ENCODE measurements at places on chromosomes 11 and 22.

DNA sequence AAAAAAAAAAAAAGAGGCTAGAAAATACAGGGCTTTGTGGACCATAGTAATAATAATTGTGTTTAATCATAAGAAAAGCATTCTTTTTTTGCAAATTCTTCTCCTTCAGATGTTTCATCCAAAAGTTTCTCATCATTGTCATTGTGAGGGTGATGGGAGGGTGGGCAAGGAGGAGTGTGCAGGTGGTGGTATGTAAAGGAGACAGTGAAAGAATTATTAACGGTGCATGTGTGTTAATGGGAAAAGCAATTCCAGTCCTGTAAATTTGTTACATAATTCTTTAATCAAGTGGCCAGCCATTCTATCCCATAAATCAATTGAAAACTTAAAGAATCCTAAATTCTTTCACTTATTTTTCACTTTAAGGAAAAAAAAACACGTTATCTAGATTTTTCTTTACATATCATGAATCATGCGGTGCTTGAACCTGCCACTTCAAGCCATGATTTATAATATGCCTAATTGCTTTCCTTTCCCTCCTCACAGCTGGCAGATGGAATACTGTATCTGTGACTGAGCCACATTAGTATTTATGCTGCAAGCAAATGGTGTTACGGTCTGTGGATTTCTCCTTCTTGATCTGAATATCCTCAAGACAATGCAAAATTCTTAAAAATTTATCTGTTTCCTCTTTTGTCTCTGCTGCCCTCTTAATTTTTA is 318.5 kb downstream of the JRKL start:
- DNase-seq, result no peak

GRCh38 chr11:9609841-9610240 is 36.4 kb downstream of the WEE1 start:
- DNase-seq, result no peak

- no peak for DNase-seq
Measured at GRCh38 chr11:111776398-111777093, 10.4 kb upstream of the PPP2R1B start.

GRCh38 chr11:574632-575312 is 1.5 kb upstream of the PHRF1 start:
- DNase-seq, result no peak

DNA sequence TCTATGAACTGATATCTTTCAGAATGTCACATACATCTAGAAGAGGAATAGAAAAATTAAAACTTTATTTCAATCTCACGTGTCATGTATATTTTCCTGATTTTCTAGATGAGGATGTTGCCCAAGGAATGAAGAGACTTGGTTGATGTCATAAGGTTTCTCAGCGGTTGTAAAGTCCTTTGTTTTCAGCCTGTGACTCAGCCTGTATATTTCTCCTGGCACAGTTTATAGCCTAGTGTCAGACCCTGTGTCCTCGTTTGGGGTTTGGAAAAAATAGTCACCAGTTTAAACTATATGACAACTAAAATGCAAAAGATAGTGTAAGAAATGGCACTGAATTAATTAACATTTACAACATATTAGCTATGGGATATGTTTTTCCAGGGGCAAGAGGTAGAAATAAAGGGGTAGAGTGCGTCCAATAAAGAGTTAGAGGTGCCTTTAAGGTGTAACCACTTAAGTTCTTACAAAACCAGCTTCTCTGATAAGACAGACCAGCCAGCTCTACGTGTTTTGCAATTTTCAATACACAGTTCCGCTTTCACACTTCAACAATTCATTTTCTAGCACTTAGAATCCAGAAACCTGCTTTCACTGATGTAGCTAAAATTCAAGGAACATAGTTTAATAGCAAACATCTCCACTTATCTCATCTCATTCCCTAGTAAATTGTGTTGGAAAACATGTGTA is 1432.6 kb upstream of the TENM4 start:
- no peak for DNase-seq

- no peak for DNase-seq
Measured at GRCh38 chr11:9643751-9644150, 20.1 kb upstream of the SWAP70 start.

GRCh38 chr11:28393348-28393747 is 285.2 kb downstream of the METTL15 start:
- no peak for DNase-seq

DNA sequence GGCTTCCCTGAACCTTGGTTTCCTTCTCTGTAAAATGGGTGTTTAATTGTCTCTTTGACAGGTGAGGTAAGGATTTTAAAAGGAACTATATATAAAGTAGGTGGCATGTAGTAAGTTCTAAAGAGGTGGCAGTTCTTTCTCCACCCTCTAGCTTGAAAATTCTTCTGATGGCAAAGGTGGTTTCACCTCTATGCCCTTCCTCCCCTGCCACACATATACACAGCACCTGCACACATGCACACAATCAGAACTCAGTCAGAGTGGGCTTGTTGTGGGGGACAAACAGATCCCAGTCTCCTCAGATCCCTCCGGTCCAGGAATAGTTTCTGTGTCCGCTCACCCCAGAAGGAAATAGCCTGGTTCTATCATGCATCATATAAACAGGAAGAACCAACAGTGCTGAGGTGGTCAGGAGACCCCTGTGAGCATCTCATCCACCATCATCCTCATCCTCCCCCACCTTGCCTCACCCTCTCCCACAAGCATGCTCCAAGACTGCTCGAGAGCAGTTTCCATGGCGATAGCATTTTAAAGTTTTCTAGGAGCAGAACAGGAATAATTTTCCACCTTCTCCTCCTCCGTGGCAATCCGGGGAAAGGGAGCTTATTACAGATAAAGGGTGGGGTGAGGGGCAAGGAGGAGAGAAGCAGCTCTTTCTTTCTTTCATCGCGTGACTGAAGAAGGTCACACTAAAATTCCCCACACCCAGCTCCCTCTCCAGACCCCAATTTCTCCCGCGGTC is 123.6 kb downstream of the CHST1 start:
- no peak for DNase-seq

DNA sequence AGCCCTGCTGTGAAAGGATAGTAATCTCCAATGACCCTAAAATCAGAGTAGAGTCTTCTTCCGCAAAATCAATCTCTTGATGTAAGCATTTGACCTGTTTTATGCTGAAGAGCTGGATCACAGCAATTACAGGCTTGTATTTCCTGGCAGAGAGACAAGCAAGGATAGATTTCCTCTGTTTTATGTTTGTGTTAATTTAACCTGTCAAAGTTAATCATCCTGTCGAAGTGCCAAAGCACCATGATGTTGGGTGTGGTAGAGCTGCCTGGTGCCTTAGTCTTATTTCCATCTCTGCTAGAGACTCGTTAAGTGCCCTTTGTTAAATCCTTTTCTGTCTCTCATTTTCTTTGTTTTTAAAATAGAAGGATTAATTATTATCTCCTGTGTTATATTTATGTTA is 248.1 kb downstream of the CNTN5 start:
- DNase-seq, result no peak

- DNase-seq, result no peak
Measured at GRCh38 chr22:20413217-20414058, 19.5 kb downstream of the ZNF74 start.

- no peak for DNase-seq
Measured at GRCh38 chr11:128484172-128484571, 103.2 kb downstream of the ETS1 start.

GRCh38 chr11:130156108-130157022 is 3.2 kb upstream of the ST14 start:
- DNase-seq, result no peak

GRCh38 chr22:36204001-36204631 is 2.5 kb upstream of the APOL4 start:
- no peak for DNase-seq

DNA sequence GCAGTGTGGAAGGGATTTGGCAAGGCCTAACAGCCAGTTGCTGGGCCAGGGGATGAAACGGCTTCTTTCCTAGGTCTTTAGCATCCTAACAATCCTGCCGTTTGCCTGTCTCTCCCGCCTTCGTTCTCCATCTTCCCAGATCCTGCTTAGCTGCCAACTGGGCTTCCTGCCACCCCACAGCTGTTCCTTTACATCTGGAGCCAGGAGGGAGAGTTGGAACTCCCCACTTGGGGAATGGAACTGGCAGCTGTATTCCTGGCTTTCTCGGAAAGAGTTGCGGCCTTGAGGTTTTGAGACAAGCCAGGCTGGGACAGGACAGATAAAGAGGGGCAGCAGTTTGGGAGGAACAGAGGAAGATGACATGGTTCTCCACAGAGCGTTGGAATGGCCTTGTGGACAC is 59.6 kb downstream of the ST3GAL4 start:
- DNase-seq, result no peak

DNA sequence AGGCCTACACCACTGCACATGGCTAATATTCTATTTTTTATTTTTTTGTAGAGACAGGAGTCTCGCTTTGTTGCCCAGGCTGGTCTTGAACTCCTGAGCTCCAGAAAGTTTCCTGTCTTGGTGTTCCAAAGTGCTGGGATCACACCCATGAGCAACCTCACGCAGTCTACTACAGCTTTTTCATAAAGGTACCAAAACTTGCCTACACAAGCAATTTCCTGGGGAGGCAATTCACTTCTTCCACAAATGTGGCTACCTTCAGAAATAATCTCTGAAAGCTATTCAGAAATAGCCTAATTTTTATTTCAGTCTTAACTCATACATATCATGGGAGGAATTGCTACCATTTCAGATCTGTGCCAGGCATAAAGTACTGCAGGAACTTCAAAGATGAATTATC is 11.4 kb downstream of the SLC35F2 start:
- no peak for DNase-seq

DNA sequence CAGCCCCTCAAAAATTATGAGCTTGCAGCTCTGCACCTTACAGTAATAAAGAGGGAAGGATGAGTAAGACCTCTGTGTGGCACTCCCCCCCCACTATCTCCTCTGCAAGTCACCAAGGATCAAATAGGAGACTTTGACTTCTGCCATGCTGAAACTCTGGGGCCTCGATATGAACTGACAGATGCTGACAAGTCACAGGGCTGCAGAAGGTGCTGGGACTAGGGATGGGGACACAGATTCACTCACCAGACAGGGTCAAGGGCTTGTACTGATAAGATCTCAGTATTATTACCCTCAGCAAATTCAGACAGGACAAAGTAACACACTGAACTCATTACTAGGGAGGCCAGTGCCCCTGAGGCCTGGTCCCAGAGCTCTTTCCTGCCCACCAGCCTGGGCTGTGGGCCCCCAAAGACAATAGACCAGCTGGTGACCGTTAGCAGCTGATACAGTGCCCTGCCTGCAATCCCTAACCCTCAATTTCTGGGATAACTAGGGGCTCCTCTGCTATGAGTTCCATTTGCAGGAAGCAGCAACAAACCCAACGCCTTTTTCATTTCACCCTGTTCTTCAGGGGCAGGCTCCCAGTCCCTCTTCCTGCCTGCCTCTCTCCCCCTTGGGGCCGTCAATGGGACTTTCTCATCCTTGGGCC is 20.1 kb downstream of the TMPRSS13 start:
- no peak for DNase-seq

DNA sequence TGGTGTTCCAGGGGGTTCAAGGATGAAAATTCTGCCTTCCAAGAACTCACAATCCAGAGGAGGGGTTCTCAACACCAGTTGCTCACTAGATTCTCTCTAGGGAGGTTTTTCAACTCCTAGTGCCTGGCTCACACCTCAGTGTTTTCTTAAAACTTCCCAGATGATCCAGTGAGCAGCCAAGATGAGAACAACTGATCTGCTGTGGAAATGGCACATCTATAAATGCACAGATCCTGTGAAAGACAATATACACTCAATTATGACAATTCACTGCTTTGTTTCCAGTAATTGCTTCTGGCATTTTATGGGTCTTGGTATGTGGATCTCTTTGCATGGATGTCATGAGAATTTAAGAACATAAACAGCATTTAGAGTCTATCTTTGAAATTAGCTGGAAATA is 45.2 kb upstream of the PRSS23 start:
- DNase-seq, result no peak

DNA sequence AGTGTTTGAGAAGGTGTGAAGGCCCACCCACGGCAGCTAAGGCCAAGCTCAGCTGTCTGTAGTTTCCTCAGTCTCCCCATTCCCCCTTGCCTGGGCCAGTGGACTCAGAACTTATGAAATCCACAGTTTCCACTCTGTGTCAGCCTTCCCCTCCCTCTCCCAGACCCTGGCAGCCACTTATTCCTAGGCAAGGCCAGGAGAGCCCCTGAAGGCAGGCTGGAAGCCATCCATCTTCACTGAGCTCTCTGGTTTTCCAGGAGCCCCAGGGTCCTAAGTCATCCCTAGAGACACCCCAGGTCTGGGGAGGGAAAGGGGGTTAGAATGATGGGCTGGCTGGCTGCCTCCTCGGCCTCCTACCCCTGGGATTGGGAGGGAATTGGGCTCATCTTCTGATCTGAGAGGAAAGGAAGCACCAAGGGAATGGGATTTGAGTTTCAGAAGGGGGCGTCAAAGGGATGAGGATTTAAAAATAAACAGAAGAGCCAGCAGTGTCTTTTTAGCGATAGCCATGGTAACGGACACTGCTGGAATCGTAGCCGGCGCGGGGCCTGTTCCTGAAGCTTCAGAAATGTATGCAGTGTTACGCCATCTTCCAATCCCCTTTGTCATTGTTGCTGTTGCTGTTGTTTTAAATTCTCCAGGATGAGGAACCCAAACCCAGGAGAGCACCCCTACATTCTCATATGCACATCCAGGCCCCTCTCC is 561.1 kb upstream of the CADM1 start:
- no peak for DNase-seq

DNA sequence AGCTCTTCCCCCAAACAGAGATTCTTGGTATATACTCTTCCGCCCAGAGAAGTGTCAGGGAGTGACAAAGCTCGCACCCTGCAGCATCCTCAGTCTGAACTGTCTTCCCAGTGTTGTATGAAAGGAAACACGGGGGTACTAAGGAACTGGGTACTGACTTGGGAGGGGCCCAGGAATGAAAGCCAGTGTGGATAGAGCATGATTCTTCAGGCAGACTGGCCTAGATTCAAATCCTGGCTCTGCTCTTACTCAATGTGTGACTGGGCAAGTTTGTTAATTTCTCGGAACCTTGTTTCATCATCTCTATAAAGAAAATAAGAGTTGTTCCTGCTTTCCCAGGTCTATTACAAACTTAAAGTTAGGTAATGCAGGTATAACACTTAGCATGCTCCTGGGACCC is 266.0 kb upstream of the NARS2 start:
- no peak for DNase-seq

- DNase-seq, result no peak
Measured at GRCh38 chr22:47337161-47337621, 574.7 kb downstream of the TBC1D22A start.

DNA sequence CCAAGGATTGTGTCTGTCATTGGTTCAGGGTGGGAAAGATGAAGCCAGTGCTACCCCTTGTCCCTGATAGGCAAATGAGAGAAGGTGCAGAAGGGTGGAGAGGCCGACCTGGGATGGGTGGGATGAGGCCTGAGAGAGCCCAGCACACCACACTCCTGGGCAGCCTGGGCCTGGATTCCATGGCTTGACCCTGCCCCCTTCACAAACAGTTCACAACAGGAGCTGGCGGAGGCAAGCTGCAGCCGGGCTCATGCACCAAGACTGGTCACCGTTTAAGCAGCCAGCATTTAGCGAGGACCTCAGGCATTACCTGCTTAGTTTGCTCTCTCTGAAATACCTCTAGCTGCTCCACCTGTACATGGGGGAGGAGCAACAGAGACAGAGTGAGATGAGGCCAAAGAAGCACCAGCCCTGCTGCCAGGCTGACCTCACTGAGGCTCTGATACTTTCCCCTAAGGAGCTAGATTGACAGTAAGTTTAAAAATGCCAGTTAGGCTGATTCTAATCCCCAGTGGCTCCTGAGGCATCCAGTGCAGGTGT is 13.5 kb downstream of the IL18BP start:
- DNase-seq, result no peak

- DNase-seq, result no peak
Measured at GRCh38 chr11:66636411-66636810, 2.1 kb upstream of the RBM4 start.
